Stimulated activated CD8-positive, alpha-beta memory T cell treated with anti-CD3 and anti-CD28 coated beads, Interleukin-7, amount 100 ng/mL, for 1 hour (primary cell): ENCODE measurements at places on chromosomes 11 and 22.

- DNase-seq = no peak
These were observed 36.4 kb downstream of the MAP6 start for GRCh38 chr11:75632450-75632849.

DNA sequence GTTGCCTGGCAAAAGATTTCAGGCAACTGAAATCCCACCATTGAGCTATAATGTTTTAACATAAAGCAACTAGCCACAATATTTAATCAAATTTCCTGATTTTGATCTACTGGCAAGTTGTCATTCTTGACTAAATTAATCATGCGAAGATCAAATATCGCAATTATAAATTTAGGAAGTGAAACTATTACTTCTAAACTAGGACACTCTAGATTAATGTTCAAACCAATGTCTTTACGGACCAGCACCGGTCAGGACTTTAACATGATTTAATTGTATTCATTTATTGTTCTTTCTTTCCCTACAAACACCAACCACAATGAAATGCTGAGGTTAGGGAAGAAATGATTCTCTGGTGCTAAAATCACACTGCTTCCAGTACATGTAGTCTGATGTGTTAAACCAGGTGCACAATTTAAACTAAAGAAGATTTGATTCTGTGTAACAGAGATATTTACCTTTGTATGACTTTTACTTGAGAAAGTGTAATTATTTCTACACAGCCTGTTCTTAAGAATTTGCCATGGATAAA lies 14.9 kb downstream of the GAS2 start:
- DNase-seq = no peak

DNA sequence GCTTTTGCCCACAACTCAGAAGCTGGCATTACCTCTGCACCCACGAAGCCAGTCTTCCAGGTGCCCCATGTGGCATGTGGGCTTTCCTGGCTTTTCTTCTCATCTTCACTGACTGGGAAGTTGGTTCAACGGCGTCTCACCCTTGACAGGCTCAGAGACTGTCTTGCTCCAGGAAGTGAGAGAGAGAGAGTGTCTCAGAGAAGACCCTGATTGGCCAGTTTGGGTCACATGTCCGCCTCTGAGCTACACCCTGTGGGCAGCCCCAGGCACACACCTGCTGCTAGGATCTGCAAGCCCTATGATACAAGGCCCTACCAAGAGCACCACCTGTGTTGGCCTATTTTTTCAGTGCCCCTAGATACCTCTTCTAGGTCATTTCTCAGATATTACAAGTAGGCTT lies 39.0 kb downstream of the RTL6 start:
- DNase-seq = no peak

DNA sequence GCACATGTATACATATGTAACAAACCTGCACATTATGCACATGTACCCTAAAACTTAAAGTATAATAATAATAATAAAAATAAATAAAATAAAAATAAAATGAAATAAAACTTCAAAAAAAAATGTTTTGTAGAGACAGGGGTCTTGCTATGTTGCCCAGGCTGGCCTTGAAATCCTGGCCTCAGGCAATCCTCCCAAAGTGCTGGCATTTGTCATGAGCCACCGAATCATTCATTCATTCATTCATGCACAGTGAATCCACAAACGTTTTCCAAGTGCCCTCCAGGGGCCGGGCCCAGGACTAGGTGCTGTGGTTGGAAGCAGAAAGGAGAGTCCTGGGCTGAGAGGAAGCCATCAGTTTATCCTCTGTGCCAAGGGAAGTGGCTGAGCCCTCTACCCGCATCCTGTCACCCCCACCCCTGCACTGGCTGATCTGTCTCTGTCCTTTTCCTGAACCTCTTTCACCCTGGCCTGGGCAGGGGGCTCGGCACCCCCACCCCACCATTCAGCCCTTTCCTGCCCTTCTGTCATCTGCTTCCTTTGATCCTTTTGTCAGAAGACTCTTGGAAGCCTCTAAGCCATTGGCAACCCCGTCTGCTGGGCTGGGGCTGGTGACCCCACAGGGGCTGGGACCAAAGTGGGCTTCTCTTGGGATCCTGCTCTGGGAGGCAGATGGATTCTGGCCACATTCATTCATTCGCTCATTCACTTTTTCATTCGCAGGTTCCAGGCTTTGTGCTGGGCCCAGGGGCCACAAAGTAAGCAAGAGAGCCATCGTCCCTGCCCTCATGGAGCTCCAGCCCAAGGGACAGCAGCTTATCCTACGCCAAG lies 84.3 kb downstream of the IGLL1 start:
- no peak for DNase-seq

GRCh38 chr22:28943501-28943879 lies 60.1 kb downstream of the ZNRF3 start:
- no peak for DNase-seq

GRCh38 chr22:20565079-20565734 lies 57.8 kb downstream of the MED15 start:
- no peak for DNase-seq

- DNase-seq = no peak
These were observed 20.6 kb downstream of the IGHMBP2 start for GRCh38 chr11:68924073-68924925.

- no peak for DNase-seq
These were observed 322.2 kb upstream of the DDI1 start for GRCh38 chr11:103714246-103714645.

DNA sequence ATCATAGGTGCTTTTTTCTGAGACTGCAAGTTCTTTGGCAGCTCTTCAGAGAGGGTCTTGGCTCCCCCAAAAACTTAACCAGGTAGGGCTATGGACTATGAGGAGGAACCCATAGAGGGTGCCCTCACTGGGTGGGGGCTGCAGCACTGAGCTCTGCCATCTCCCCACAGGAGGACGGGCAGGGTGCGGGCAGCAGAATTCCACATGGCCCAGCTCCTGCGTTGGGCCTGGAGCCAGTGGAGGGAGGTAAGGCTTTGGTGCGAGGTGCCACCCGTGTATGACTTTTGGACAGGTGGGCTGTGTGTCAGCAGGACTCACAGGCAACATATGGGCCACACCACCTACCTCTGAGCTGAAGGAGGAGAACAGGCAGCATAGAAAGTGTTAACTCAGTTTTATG lies 58.4 kb downstream of the PISD start:
- DNase-seq = no peak

GRCh38 chr22:46660604-46661201 lies 40.5 kb downstream of the GRAMD4 start:
- no peak for DNase-seq

- no peak for DNase-seq
These were observed 6.1 kb downstream of the CD81 start for GRCh38 chr11:2382936-2383851.

DNA sequence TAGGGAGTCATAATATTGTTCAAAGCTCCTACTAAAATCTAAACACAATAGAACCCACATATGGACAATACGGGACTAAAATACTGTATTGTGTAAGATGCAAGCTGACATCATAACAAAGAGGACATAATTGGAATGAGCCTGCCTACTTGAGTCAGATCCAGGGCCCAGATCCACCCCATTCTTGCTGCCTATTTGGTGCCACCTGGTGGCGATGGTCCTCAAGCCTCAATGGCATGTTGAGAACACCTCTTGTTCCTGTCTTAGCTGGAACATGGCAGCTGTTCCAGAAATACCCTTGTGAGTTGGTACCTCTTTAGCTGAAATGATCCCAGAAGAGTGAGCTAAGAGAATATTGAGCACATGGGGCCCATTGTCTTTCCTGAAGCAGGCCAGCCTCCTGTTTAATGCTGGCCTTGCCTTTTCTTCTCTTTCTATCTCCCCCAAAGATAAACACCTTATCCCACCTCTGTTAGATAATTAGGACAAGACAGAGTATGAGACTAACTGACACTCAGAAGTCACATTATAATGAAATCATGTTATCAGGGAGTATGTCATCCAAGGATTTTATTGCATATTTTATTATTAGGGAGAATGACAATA lies 680.9 kb upstream of the ANO5 start:
- DNase-seq = no peak

DNA sequence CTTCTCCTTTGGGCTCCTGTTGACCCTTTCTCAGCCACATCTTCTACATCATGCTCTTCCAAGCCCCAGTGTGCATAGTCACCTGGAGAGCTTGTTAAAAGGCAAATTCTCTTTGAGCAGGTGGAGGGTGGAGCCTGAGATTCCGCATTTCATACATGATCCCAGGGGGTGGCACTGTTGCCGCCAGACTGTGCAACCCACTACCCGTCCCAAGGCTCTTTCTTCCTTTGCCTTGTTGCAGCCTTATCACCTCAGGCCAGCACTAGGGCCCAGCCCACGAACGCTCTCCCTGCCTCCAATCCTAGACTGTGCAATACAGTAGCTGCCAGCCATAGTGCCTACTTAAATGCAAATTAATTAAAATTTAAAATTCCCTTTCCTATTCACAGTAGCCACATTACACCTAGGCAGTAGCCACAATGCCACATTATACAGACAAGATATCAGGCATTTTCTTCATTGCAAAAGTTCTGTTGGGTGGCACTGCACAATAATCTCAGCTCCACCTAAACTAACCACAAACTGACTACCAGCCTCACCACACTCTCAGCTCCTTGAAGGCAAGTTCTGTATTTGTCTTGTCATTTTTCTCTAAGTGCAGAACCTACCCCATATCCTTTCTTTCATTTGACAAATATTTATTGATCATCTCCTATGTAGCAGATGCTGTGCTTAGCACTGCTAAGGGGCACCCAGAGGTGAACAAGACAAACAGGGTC lies 4.6 kb upstream of the KCNJ5 start:
- no peak for DNase-seq

GRCh38 chr11:64450168-64450560 lies 91.2 kb downstream of the RPS6KA4 start:
- DNase-seq = no peak

DNA sequence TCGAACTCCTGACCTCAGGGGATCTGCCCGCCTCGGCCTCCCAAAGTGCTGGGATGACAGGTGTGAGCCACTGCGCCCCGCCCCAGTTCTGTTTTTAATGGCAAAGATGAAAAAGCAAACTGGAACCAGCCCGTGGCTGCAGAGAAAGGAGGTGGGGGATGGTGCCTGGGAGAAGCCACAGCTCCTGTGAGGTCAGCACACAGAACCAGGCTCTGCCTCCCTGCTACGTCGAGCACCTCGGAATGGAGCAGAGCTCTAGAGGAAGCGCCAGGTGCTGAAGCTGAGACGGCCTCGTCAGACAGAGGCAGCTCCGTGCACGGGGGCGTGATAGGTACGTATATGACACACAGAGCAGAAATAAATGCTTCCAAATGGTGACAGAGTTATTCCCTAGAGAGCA lies 8.5 kb downstream of the DRD4 start:
- no peak for DNase-seq

GRCh38 chr11:15097411-15097810 lies 17.3 kb upstream of the INSC start:
- no peak for DNase-seq

DNA sequence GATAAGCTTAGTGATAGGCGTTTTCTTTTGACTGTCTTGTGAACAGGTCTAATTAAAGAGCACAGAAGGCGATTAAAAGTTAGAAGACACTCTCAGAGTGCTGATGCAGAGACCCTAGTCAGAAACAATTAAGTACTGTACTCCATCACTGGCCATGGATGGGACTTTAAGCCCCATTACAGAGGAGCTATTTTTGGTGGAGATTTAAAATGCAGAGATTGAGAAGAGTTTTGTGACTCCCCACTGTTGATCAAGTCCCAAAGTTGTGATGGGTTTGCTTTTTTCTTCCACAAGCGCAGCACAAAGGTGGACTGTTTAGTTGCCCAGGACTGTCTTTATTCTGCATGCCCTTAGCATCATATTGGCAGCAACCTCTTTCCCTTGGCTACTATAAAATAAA lies 978 bp downstream of the LUZP2 start:
- DNase-seq = no peak

DNA sequence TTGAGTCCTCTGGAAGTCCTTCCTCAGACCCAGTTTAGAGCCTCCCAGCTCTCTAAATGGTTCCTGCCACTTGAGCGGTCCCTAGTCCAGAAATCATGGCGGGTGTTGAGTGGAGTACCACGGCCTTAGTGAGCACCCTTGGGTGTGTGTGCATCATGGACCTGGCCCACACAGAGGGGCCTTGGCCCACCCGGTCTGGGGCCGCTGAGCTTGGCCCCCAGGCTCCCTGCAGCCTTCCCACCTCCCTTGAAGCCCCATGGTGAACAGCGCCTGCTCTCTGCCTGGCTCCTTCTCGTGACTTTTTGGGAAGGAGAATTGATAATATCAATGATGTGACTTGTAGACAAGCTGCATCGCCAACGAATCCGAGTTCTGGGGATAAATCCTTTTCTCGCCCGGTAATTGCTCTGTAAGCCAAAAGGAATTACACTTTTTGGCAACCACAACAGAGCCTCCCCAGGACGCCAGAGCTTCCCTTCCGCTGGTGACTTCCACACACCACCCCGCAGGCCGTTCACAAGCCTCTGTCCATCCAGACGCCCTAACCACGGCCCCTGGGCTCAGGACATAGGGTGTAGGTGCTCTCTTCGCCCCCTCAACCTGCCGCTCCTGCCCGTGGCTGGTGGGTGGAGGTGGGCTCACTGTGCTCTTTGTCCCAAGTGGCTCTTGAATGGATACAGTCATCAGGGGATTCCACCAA lies 93.8 kb downstream of the NECTIN1 start:
- DNase-seq = no peak
